ENCODE measurements at places on chromosomes 11 and 22.

- DNase-seq = no peak
These were observed 27.8 kb downstream of the LGR4 start for GRCh38 chr11:27444801-27445215.

DNA sequence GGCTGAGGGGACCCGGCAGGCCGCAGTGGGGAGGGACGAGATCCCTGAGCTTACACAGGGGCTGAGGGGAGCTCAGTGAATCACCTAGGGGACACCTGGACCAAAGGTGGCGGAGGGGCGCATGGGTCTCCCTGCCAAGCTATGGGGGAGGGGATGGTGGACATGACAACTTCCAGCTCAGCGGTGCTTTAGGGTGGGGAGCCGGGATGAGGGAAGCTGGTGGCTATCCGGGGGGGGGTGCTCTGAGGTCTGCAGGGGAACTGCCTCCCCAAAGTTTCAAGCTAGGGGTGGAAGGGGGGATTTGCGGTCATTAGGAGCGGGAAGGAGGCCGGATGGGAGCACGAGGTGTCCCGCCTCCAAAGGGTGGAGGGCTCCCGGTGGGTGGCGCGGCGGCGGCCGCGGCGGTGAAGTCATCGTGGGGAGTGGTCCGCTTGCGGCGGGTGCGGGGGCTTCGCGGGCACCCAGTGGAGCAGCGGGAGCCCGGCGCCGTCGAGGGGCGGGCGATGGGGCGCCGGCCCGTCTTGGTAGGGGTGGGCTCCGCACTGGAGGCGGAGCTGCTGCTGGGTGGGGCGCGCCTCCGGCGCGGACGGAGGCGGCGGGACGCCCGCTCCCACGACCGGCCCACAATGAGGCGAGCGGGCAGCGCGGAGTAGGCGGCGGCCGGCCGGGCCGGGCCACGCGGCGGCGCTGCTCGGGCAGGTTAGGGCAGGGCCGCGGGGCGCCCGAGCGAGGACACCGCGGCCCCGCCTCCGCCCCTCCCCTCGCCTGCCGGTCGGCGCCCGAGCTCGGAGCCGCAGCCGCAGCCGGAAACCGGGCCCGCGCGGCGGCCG lies at the start of gene MICALL1:
TSS of gene MICALL1 (plus strand) at position 764 of the 830 bp plus-strand sequence. CDS start 126 bp downstream, outside the sequence.
- DNase-seq = peak; percentile 49

- DNase-seq = peak; percentile 63
These were observed 91.5 kb downstream of the CACNA1I start for GRCh38 chr22:39661842-39662685.

DNA sequence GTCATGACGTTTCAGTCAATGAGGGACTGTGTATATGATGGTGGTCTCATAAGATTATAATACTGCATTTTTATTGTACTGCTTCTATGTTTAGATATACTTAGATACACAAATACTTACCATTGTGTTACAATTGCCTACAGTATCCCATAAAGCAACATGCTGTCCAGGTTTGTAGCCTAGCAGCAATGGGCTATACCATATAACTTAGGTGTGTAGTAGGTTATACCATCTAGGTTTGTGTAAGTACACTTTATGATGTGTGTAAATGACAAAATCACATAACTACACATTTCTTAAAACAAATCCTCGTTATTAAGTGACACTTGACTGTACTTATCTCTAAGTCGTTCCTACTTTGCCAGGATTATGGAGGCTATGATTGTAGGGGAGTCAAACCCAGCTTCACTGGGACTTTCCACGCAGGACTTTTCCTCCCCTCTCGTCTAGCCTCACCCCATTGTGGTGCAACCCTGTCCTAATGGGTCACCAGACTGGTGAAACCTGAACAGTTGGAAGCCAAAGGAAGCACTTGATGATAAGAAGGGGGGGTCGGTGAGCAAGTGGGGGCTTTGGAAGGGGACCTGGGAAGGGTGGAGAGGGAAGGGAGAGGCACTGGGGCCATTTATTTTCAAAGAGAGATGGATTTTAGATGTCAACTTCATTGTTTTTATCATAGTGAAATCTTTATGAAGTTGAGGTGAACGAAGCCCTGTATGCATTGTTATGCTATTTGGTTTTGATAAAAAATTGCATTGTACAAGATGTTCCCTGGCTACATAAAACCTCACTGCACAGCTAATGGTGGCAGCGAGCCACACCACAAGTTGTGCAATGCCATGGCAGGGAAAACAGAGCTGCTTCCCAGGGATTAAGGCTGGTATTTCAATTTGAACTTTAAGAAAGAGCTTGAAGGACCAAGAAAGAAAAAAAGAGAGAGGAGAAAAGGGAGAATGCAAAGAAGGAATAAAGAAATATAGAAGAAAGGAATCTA lies 129.1 kb downstream of the EHF start:
- no peak for DNase-seq

DNA sequence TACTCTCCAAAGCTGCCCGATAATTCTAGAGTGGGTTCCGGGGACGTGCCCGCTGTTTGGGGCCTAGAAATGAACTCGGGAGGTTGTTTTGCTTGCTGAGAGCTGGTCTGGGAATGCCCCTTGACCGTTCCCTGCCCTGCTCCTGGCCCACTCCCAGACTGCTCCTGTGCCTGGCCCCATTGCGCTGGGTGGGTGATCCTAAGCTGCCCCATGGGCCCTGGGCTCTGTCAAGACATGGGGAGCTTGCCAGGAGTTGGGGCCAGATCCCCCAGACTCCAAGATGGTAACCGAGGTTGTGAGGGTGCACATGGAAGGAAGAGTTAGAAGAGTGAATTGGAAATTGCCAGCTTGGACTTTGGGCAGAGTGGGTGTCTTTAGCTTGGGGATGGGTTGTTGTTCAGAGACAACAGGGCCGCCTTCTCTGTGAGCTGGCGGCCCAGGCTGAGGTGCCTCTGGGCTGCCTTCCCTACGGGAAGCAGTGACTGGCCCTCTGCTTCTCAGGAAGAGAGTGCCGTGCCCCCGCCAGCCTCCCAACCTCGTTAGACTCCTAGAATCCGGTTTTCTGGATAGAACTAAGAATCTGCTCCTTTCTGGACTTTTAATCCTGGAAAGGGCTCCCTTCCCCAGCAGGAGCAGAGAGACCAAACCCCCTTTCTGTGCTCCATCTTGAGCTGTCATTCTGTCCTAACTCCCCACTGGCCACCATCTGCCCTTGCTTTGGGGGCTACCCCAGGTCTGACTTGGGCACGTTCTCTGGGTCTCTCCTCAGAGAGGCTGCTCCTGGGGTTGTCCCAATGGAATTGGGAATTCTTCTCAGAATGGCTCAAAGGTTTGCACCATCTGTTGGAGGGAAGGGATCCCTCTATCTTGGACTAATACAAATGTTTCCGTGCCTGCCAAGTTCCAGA lies 1.8 kb downstream of the ST3GAL4 start:
- no peak for DNase-seq

DNA sequence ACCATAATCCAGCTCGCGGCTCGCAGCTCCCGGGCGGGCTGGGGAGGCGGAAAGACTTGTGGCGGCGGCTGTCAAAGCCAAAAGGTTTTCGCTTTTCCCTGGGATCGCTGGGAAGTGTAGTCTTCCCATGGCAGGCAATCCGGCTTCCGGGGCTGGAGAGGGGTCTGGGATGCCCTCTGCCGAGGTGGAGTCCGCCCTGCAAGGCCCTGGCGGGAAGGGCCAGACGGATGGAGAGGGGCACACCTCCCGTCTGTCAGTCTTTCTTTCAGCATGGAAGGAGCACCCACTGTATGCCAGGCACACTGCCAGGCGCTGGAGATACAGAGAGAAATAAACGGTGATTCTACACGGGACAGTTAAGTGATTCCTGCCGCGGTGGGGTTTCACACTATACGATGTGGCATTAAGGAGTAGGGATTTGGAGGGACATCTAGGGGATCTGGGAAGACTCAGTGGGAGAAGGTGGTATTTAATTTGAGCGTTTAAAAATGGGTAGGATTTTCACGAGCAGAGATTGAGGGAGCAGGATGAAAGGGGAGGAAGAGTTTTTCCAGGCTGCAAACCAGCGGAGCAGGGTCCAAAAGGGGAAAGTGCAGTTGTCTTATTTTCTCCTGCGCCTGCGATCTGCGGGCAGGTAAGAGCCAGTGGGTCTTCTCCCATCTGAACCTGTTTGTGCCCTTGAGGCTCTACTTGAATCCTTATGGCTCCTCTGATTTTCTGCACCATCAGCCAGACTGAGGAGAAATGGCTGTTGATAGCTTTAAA lies at the start of gene BACE1:
TSS of gene BACE1 (minus strand) at position 60 of the 765 bp plus-strand sequence. CDS start 461 bp downstream, outside the sequence.
- no peak for DNase-seq

GRCh38 chr22:45478108-45478771 lies 24.4 kb upstream of the FBLN1 start:
- DNase-seq = no peak

- DNase-seq = no peak
These were observed 93.8 kb upstream of the ARHGAP42 start for GRCh38 chr11:100593291-100593690.

GRCh38 chr11:77647654-77648305 lies 10.2 kb upstream of the CLNS1A start:
- no peak for DNase-seq

DNA sequence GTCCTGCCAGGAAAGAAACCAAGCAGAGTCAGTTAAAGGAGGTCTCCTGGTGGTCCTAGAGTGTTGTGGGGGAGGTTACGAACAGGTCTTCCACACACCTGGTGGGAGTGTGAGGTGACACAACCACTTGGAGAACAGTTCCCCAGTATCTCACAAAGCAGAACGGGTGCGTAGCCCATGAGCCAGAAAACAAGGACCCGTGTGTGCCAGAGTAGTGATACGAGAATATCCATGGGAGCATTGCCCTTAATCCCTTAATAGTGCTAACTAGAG lies 21.7 kb upstream of the CLDN5 start:
- no peak for DNase-seq

DNA sequence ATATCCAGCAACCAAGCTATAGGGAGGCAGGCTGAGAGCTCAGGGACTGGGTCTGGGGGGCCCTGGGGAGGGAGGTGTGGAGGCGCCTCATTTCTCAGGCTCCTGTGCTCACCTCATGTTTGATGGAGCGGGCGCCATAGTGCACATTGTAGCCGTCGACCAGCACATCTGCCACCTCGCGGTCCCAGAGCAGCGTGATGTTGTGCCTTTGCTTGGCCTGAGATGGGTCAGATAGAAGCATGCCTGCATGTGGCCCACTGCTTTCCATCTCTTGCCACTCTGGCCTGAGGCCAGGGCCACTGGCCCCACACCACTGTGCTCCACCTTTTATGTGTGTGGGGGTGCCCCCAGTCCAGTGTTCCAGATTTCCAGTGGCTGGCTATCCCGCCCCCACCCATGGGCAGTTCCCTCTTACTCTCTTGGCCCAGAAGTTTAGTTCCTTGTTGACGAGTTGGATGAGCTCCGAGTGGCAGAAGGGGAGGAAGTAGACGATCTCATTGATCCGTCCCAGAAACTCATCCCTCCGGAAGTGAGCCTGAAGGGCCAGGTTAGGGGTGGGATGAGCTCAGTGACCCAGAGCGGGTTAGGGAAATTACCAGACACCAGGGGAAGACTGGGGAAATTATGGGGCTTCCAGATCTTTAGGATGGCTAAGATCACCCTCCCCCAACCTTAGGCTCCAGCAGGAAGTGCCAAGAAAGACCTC lies 50.1 kb upstream of the PHOX2A start:
- no peak for DNase-seq

DNA sequence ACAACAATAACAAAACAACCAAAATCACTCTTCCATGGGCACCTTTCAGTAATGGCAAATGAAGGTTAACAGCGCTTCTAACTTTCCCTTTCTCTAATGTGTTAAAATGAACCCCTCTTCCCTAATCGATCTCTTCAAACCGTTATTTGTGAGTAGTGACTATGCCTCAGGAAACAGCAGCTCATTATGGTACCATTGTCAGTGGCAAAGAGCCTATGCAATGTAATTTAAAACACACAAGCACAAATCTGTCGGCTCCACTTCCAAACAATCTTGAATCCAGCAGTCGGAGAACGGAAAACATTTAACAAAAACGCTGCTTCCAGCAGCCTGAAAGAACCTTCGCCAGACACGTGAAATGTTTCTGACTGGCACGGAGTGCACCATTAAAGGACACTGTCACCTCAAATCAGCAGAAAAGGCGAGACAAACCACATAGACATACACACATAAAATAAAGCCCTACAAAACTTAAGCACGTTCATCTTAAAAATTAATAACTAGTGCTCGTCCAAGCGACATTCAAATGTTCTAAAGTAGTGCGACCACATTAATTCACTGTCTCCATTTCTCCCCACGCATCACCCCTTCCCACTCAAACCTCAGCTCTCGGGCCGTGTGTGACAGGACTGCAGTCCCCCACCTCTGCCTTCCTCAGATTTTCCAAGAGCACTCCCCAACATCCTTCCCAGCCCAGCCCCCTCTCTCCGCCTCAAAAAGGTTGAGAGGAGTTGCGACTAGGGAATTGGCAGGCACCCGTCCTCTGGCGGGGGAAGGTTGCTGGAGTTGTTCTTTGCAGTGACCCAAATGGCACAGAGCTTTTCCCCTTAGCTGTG lies 748 bp downstream of the RAB30 start:
- DNase-seq = peak; percentile 8

All from stimulated activated CD4-positive, alpha-beta T cell treated with anti-CD3 and anti-CD28 coated beads, TNF-alpha, amount 100 ng/mL, for 1 hour (primary cell).